ENCODE measurements at places on chromosomes 13 and 19.
A peak's percentile ranks its signal among the peaks of the same experiment; 100 is the strongest.

DNA sequence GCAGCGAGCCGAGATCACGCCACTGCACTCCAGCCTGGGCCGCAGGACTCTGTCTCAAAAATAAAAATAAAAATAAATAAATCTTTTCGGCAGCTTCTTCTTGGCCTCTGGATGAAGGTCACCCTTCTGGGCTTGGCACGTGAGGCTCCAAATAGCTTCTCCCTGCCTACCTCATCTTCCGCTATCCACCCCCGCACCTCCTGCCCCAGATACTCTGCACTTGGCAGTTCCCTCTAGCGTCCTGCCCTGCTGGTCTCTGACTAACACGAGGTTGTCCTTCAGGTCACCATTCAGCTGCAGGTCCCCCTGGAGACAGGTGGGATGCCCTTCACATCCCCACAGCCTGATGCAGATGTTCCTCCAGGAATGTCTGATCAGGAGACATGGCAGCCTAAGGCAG is 8.5 kb upstream of the CCL25 start:
- no peak for DNase-seq

- DNase-seq, result no peak
Observed at GRCh38 chr19:34104096-34104495, 68.2 kb upstream of the LSM14A start.

- DNase-seq, result no peak
Observed at GRCh38 chr19:18832306-18833140, 764 bp downstream of the UPF1 start.

GRCh38 chr13:27186295-27186694 is 14.7 kb upstream of the USP12 start:
- no peak for DNase-seq

GRCh38 chr19:42121656-42122069 is 10.6 kb downstream of the POU2F2 start:
- no peak for DNase-seq

GRCh38 chr19:49140951-49141350 is 14.2 kb downstream of the HRC start:
- DNase-seq, result no peak

DNA sequence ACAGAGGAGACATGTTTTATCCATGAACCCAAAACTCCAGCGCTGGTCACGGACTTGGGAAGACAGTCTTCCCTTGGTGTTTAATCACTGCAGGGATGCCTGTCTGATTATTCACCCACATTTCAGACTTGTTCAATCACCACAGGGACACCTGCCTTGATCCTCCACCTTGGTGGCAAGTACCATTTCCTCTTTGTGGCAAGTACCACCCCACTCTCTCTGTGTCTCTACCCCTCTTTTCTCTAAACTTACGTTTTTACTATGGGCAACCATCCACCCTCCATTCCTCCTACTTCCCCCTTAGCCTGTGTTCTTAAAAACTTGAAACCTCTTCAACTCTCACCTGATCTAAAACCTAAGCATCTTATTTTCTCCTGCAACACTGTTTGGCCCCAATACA is 16.8 kb downstream of the ZNF83 start:
- no peak for DNase-seq

DNA sequence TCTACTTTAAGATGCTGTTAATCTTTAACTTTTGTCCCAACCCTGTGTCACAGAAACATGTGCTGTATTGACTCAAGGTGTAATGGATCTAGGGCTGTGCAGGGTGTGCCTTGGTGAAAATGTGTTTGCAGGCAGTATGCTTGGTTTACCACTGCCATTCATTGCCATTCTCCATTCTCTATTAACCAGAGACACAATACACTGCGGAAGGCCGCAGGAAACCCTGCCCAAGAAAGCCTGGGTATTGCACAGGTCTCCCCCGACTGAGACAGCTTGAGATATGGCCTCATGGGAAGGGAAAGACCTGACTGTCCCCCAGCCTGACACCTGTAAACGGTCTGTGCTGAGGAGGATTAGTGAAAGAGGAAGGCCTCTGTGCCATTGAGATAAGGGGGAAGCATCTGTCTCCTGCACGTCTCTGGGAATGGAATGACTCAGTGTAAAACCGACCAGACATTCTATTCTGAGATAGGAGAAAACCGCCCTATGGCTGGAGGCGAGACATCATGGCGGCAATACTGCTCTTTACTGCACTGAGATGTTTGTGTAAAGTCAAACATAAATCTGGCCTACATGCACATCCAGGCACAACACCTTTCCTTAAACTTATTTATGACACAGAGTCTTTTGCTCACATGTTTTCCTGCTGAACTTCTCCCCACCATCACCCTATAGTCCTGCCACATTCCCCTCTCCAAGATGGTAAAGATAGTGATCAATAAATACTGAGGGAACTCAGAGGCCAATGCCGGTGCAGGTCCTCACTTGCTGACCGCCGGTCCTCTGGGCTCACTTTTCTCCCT is 13.1 kb upstream of the ZNF888 start:
- no peak for DNase-seq

GRCh38 chr13:50094615-50095293 is 79.5 kb downstream of the KCNRG start:
- no peak for DNase-seq

DNA sequence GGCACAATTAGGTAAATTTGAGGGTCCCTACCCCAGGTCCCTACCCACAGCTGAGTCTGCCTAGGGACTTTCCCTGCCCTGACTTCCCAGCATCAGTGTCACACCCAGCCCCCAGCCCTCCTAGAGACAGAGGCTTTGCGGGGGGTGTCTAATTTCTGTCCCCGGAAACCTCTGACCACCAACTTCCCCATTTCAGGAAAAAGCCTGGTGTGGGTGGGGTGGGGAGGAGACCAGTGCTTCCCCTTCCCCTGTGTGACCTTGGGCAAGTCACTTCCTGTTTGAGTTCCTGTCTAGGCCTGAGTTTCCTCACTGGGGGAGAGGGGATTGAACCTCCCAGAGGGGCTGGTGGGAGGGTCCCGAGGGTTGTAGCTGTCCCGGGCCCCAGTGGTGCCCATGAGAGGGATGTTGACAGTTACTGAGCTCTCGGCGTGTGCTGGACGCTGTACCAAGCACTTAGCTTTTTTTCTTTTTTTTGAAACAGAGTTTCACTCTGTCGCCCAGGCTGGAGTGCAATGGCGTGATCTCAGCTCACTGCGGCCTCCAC is 7.9 kb downstream of the VASP start:
- DNase-seq, result no peak

GRCh38 chr19:7926021-7926726 is at the start of gene CTXN1:
CTXN1 (minus strand) TSS chr19:7926135; CDS start chr19:7925538, 597 bp downstream.
- no peak for DNase-seq

DNA sequence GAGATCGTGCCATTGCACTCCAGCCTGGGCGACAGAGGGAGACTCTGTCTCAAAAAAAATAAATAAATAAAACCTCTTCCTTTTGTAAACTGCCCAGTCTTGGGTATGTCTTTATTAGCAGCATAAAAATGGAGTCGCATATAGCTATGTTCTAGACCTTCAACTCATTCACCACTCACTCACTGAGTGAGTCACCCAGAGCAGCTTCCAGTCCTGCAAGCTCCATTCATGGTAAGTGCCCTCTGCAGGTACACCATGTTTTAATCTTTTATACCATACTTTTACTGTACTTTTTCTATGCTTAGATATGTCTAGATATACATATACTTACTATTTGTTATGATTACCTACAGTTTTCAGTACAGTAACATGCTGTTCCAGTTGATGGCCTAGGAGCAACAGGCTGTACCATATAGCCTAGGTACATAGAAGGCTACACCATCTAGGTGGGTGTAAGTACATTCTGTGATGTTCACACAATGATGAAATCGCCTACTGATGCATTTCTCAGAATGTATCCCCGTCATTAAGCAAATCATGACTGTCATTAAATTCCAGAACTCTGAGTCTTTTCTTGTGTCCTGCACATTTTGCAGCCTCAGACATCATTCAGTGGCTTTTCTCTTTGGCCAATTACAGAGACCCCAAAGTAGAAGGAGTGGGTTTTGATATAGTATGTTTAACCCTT is 13.7 kb upstream of the FARP1 start:
- DNase-seq, result no peak

- no peak for DNase-seq
Observed at GRCh38 chr13:24938966-24939365, 157.0 kb upstream of the PABPC3 start.

- DNase-seq, result no peak
Observed at GRCh38 chr13:100552755-100553154, 35.8 kb downstream of the GGACT start.

- DNase-seq, result peak; percentile 85
Observed at GRCh38 chr13:31649766-31650165, 89.6 kb upstream of the RXFP2 start.

- DNase-seq, result no peak
Observed at GRCh38 chr13:48790966-48791365, 137.2 kb downstream of the CYSLTR2 start.

DNA sequence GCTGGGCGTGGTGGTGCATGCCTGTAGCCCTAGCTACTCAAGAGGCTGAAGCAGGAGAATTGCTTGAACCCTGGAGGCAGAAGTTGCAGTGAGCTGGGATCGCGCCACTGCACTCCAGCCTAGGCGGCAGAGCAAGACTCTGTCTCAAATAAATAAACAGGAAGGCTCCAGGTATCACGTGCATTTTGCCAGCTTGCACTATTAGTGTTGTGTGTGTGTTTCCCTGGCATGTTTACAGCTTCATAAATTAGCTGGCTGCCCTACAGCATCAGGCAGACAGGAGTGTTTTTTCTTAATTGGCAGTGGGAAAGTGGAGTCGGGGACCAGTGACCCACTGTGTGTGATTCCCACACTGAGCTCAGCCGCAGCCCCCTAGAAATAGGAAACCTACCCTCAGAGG is 32.6 kb downstream of the SHISA2 start:
- DNase-seq, result no peak

DNA sequence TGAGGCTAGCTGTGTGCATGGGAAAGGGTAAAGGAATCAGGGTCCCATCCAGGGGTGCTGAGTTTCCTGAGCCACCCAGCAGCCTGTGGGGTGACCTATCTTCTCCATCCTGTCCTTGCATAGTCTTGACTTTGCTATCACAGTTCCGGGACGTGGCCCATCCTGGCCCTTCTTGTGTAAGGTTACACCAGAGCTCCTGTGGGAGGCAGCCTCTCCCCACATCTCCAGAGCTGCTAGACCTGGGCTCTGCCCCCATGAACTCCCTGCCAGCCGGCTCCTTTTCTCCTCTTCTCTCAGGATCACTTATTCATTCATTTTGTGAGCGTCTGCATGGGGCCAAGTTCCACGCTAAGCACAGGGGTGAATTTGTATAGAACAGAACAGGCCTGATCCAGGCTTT is 238.9 kb downstream of the TSHZ3 start:
- DNase-seq, result no peak

DNA sequence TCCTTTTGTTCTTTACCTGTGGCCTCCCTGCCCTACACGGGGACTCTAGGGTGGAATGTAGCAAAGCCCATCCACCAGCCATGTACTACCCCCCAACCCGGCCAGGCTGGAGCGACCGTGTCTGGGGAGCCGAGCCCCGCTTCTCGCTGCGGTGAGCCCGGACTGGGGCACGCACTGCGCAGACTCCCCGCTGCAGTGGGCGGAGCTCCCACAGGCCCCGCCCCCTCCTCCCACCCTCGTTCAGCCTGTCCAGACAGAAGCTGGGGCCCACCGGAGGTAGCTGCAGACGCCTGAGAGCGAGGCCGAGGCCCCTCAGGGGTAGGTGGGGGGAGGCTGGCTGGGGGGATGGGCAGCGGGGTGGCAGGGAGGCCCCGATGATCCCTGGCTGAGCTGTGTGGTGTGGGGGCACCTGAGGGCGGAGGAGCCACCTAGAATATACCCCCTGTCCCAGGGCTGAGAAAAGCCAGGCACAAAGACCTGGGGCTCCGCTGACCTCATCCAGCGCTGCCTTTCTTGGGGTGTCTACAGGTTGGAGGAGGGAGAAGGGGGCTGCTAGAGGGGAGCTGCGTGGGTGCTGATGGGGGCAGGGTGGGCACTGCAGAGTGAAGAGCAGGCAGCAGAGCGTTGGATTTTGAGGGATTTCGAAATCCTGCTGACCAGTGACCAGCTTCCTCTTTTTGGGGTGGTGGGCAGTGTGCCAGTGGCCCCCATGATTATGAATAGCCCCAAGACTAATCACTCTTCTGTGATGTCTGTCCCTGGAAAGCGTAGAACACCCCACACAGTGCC is 17.3 kb downstream of the PLD3 start:
- no peak for DNase-seq
